ENCODE measurements at places on chromosomes 16 and 17.

DNA sequence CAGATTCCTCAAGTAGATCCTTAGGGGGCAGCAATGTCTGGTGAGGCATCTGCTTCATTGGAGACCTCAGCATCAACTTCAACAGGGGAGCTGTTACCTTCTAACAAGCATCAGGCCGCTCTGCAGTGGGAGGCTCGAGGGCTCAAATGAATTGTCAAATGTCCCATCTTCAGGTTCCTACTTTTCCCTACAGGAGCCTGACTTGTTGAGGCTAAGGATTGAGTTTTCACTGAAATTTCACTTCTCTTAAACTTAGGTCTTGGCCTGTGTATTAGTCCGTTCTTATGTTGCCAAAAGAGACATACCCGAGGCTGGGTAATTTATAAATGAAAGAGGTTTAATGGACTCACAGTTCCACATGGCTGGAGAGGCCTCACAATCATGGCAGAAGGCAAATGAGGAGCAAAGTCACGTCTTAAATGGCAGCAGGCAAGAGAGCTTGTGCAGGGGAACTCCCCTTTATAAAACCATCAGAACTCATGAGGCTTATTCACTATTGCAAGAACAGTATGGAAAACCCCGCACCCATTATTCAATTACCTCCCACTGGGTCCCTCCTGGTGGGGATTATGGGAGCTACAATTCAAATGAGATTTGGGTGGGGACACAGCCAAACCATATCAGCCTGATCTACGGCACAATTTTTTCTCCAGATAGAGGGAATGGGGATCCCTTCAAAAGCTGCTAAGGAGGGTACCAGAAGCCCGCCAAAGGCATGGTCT is 5.1 kb upstream of the CD300LD start:
- DNase-seq, result no peak

- no peak for DNase-seq
These were observed 10.1 kb downstream of the SLC7A6 start for GRCh38 chr16:68274441-68274840.

GRCh38 chr17:50437409-50437808 is 11.4 kb downstream of the ACSF2 start:
- no peak for DNase-seq

GRCh38 chr16:86026916-86027315 is 128.0 kb downstream of the IRF8 start:
- DNase-seq, result peak; percentile 13

GRCh38 chr16:57224651-57225335 is 20.3 kb upstream of the ARL2BP start:
- DNase-seq, result no peak

- DNase-seq, result no peak
These were observed 74.8 kb upstream of the SMURF2 start for GRCh38 chr17:64736804-64737492.

DNA sequence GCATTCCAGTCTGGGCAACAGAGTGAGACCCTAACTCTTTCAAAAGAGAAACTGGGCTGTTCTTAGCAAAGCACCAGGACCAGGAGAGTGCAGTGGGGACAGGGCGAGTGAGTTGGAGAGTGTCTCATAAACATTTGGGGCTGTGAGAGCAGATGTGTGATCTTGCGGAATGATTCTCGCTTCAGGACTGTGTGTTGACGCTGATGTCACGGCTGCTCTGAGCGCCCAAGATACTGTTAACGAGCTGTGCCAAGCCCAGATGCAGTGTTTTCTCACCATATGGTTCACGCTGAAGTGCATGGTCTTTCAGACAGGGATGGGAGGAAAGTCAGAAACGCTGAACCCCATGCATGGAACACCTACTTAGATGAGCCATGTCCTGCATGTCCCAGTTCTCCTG is 438.2 kb downstream of the HS3ST4 start:
- DNase-seq, result no peak

DNA sequence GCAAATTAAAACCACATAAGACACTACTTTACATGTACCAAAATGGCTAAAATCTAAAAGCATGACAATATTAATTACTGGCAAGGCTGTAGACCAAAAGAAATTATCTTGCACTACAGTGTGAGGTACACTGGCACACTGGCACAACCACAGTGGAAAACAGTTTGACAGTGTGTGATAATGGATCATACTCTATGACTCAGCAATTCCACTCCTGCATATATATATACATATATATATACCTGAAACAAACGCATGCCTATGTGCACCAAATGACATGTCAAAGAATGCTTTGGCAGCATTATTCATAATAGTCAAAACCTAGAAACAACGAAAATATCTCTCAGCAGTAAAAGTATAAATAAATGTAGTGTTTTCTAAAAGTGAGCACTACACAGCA is 4.6 kb upstream of the DYNLRB2 start:
- DNase-seq, result no peak

GRCh38 chr17:62703776-62704380 is 76.4 kb downstream of the MRC2 start:
- peak; percentile 92 for DNase-seq

DNA sequence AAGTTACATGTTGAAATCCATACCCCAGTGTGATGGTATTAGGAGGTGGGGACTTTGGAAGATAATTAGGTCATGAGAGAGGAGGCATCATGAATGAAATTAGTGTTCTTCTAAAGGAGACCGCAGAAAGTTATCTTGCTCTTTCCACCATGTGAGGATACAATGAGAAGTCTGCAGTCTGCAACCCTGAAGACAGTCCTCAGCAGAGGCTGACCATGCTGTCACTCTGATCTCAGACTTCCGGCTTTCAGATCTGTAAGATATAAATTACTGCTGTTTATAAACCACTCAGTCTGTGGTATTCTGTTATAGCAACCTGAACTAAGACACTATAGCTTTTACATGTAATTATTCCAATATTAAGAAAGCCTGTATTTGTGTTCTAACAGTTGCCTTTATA is 116.7 kb upstream of the CES5A start:
- no peak for DNase-seq

- DNase-seq, result no peak
These were observed 7.2 kb upstream of the PDK2 start for GRCh38 chr17:50087912-50088405.

DNA sequence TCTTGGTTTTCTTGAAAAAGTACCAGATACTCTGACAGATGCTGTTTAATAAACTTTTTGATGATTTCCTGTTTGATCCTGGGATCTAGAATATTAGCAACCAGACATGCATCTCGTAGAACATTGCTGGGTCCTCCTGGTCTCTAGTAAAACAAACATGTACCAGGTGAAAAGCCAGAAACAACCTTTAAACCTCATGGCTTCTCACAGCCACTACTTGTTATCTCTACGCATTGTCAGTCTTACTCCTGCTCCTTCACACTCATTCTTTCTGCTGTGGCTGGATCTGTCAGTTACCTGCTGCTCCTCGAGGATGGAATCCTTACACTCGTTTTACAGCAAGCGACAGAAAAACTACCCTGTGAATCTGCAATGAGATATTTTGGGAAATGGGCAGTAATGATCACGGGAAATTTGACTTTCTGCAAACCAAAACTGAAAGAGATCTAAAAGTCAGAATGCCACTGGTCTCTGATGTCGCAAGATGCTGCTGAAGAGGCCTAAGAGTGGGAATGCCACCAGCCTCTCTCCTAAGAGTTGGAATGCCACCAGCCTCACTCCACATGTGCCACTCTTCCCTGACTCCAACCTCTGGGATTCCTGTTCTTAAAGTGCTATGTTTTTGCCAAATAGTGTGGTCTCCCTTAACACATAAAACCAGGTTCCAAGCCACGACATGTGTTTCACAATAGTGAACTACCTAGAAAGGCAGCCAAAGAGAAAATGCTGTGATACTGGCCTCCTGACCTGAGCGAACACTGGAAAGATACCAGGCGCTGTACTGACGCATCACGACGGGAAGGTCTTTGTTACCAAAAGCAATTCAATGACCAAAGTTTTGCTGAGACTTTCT is 86.3 kb downstream of the VPS53 start:
- no peak for DNase-seq

GRCh38 chr16:74568961-74569631 is 37.8 kb downstream of the GLG1 start:
- no peak for DNase-seq

GRCh38 chr16:87740909-87741424 is 24.8 kb downstream of the KLHDC4 start:
- no peak for DNase-seq

DNA sequence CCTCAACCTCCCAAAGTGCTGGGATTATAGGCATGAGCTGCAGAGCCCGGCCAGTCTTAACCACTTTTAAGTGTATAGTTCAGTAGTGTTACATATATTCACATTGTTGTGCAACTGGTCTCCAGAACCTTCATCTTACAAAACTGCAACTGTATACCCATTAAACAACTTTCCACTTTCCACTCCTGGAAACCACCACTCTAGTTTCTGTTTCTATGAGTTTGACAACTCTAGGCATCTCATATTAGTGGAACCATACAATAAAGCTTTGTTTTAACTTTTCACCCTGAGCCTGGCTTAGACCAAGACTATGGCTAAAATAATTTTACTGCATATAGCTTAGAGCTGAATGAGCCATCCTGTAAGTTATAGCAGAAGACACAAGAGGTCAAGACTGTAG is 108.0 kb upstream of the GOT2 start:
- no peak for DNase-seq

DNA sequence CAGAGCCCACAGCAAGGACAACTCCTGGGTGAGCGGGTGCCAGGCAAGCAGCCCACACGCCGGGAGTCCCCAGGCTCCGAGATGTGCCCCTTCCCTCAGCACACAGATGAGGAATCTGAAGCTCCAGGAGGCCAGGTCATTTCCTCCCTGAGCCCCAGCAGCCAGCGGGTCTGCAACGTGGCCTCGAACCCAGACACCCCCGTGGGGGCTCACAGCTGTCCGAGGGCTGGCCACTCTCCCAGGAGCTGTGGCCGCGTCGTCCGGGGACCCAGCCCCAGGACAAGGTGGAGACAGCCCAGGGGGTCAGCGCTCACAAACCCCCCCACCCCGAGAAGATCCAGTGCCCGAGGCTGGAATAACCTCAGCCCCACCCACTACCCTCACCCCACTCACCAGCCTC is 17.4 kb upstream of the C1QTNF8 start:
- DNase-seq, result no peak

- DNase-seq, result no peak
These were observed 7.8 kb downstream of the ADGRG1 start for GRCh38 chr16:57636184-57636583.

- DNase-seq, result peak; percentile 93
These were observed 561 bp downstream of the ZNF423 start for GRCh38 chr16:49855280-49855821.

DNA sequence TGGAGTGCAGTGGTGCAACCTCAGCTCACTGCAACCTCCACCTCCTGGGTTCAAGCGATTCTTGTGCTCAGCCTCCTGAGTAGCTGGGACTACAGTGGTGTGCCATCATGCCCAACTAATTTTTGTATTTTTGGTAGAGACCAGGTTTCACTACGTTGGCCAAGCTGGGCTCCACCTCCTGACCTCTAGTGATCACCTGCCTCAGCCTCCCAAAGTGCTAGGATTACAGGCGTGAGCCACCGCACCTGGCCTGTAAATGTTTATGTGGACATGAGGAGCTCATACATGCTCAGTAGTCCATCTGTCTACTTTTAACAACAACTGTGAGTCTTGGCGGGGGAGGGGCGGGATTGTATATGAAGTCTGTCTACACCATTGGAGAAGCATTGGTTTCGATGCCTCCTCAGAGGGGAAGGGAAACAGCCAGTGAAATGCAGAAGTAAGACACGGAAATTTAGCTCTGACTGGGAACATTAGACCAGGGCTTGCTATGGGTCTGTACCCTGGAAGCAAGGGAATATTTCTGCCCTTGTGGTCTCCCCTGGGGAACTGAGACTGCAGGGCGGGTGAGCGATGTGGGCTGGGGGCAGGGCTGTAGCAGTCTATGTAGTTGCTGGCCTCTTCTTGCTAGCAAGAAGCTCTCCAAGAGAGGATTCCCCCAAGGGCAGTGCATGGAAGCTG is 9.3 kb downstream of the NUBP1 start:
- DNase-seq, result no peak

- DNase-seq, result peak; percentile 80
These were observed at the start of gene TMEM204 for GRCh38 chr16:1533443-1533951. TSS of gene TMEM204 (plus strand) at chr16:1533666. CDS start at chr16:1534276, 610 bp downstream.

DNA sequence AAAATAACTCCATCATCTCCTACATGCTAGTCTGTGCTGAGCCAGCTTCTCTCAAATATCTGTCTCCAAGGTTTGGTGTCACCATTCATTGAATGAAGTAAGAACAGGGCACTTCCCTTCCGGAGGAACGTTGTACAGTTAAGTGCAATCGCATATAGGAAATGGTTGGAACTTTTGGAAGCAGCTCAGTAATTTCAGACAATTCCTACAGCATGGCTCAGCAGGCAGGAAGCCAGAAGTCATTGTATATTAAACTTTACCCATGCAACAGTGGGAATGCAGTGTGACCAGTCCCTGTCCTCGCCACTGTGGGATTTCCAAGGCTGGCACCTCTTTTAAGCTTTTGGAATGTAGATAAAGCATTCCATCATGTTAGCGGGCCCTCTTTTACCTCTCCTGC is 51.1 kb upstream of the MYH2 start:
- no peak for DNase-seq

DNA sequence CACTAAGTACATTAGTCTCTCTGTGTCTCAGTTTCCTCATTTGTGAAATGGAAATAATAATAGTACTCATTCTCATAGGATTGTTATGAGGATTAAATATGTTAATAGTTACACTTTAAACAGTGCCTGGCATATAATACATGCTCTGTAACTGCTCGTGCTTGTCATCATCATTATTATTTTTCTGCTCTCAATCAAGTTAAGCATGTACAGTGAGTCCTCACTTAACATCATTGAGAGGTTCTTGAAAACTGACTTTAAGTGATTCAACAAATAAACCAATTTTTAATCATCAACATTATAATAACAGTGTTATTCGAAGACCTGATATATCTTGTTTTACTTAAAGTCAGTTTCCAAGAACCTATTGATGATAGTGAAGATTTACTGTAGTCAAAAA is 322.3 kb downstream of the ZFHX3 start:
- DNase-seq, result no peak

- DNase-seq, result peak; percentile 62
These were observed 11.4 kb downstream of the ASPHD1 start for GRCh38 chr16:29911676-29912010.

All from upper lobe of right lung (tissue), 1 donor.